ENCODE measurements at places on chromosomes 4 and X.

DNA sequence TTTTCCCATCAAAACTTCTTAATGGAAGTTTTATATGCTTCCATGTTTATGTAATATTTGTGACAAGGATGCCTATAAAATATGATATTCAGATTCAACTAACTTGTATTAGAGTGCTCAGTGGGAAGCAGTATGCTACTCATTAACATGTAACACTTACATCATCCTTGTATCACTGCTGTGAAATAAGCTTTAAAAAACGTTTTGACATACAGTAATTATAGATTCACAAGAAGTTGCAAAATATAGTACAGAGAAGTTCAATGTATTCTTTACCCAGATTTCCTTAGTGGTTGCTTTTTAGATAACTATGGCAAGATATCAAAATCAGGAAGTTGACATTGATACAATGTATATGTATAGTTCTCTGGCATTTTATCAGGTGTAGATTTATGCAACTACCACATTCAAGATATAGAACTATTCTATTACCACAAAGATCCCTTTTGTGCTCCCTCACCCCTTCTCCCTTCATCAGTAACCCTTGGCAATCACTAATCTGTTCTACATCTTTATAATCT lies 56.3 kb downstream of the DTHD1 start:
- peaks cover 23% of the 10 kb centered on the region for H3K4me1 ChIP-seq
- no peaks in the 10 kb centered on the region for H3K27me3 ChIP-seq
- H3K27ac ChIP-seq: no peak overlapping the region
- no peak overlapping the region for H3K4me3 ChIP-seq
- H3K36me3 ChIP-seq: no peaks in the 10 kb centered on the region
- no peak for DNase-seq

GRCh38 chrX:149504226-149504914 lies 736 bp downstream of the IDS start:
- H3K27ac ChIP-seq: peak overlapping the region; percentile 87
- H3K4me3 ChIP-seq: peak overlapping the region; percentile 81
- peak; percentile 71 for DNase-seq
- peaks cover 50% of the 10 kb centered on the region for H3K4me1 ChIP-seq
- H3K27me3 ChIP-seq: no peaks in the 10 kb centered on the region
- H3K36me3 ChIP-seq: peaks cover 16% of the 10 kb centered on the region

- peaks cover 28% of the 10 kb centered on the region for H3K4me1 ChIP-seq
- peak overlapping the region; percentile 100 for H3K4me3 ChIP-seq
- no peaks in the 10 kb centered on the region for H3K27me3 ChIP-seq
- H3K36me3 ChIP-seq: peaks cover 37% of the 10 kb centered on the region
- no peak for DNase-seq
These were observed 3.4 kb downstream of the HCFC1 start for GRCh38 chrX:153968255-153968654.

DNA sequence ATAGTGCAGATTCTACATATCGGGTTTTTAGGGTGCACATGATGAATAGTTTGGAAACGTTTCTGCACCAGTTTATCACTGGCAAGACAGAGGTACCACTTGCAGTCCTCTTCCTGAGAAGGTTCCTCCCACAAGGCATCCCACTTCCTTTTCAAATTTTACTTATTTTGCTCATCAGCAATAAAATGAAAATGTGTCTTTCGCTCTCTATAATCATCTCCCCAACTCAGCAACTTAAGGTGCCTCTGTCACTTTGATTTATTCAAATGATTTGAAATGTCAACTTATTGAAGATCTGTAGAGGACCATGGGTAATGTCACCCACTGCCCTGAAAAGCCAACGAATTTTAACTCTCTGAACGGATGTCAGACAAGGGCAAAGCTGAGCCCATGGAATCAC lies 53.2 kb downstream of the VGLL1 start:
- no peaks in the 10 kb centered on the region for H3K36me3 ChIP-seq
- no peaks in the 10 kb centered on the region for H3K27me3 ChIP-seq
- peaks cover 57% of the 10 kb centered on the region for H3K4me1 ChIP-seq
- DNase-seq: no peak

DNA sequence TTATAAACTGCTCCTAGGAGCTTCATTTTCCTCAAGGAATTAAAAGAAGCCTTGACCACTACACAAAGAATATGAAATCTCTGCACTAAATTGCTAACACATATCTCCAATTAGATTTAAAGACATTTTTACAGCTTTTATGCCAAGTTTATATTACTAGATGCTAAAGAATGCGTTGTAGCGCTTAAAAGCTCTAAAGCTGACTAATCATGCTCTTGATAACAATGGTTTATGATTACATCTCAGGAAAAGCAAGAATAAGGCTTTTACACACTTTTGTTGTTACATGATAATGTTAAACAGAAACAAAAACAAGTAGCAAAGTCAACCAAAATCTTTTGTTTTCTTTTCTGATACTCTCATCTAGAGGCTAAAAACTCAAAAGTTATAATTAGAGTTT lies 44.7 kb downstream of the SLC10A7 start:
- H3K4me1 ChIP-seq: peaks cover 8% of the 10 kb centered on the region
- H3K27me3 ChIP-seq: no peaks in the 10 kb centered on the region
- no peak for DNase-seq
- no peak overlapping the region for H3K4me3 ChIP-seq
- H3K36me3 ChIP-seq: peaks cover 15% of the 10 kb centered on the region

DNA sequence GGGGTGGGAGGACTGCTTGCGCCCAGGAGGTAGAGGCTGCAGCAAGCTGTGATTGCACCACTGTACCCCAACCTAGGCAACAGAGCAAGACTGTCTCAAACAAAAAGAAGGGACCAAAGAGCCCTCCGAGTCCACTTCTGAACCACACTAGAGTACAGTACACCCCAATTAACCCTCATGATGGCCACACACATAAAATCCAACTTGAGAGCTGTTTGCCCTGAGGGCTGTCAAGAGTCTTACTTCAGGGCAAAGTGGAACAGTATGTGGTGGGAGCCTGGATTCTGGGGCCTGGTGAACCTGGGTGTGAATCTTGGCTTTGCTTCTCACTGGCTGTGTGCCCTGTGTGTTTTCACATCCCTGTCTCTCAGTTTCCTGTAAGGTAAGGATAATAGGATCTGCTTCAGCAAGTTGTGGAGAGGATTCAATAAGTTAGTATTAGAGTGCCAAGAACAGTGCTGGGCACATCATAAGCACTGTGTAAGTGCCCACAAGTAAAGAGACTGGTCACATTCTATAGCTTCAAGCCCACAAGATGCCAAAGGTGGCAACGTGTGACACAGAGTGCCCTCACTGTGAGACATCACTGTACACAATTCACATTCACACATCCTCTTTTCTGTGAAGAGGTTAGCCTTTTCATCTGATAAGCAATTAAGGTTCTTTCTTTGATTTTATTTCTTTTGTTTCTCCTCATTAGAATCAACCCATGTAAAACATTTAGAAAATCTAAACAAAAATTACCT lies 52.1 kb downstream of the LEF1 start:
- H3K27ac ChIP-seq: peak overlapping the region; percentile 85
- peaks cover 61% of the 10 kb centered on the region for H3K36me3 ChIP-seq
- H3K4me3 ChIP-seq: peak overlapping the region; percentile 58
- H3K4me1 ChIP-seq: peaks cover 93% of the 10 kb centered on the region

- H3K4me3 ChIP-seq: no peak overlapping the region
- peaks cover 5% of the 10 kb centered on the region for H3K36me3 ChIP-seq
- no peak for DNase-seq
- H3K4me1 ChIP-seq: no peaks in the 10 kb centered on the region
- no peak overlapping the region for H3K27ac ChIP-seq
These were observed 4.4 kb downstream of the SOX3 start for GRCh38 chrX:140500441-140500840.

DNA sequence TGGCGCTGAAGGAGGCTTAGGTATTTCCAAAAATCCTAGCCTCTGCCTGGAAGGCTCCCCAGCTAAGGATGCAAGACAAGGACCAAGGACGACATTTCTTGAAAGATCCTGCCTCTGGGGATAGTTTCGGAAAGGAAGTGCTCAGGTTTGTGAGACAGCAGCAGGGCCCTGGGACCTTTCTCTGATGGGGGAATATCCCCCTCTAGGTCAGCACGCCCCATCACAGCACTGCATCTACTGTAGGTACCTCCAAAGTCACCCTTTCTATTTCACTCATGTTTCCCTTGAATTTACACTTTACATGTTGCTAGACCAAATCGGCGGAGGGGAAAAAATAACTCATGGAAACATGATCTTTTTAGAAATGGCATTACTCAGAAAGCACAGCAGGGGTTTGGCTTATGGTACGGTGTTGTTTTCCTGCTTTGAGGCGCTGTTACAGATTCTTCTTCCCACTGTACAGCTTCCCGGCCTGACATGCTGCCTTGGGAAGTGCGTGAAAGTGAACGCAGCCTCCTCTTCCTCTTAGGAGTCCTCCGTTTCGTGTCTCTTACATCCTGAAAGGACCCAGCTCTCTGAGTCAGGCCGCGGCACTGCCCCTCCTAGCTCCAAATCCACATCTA lies 77.2 kb upstream of the DHRSX start:
- peaks cover 22% of the 10 kb centered on the region for H3K27me3 ChIP-seq
- no peaks in the 10 kb centered on the region for H3K36me3 ChIP-seq
- no peak overlapping the region for H3K4me3 ChIP-seq

GRCh38 chr4:185792384-185793115 lies 19.4 kb downstream of the SORBS2 start:
- H3K4me1 ChIP-seq: no peaks in the 10 kb centered on the region
- no peak overlapping the region for H3K27ac ChIP-seq
- H3K36me3 ChIP-seq: no peaks in the 10 kb centered on the region
- H3K4me3 ChIP-seq: no peak overlapping the region
- DNase-seq: no peak
- no peaks in the 10 kb centered on the region for H3K27me3 ChIP-seq

DNA sequence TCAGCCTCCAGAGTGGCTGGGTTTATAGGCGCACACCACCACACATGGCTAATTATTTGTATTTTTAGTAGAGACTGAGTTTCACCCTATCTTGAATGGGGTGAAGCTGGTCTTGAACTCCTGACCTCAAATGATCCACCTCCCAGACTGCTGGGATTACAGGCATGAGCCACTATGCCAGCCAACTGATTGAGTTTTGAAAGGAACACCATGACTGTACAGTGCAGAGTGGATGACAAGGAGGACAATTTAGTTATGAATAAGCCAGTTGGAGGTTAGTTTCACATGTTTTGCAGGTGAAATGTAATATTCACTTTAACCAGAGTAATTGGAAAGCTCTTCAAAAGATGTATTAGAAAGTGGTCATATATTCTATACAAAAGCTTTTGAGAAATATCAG lies 60.8 kb downstream of the PCDH18 start:
- no peaks in the 10 kb centered on the region for H3K36me3 ChIP-seq
- no peak overlapping the region for H3K27ac ChIP-seq
- no peak for DNase-seq
- no peak overlapping the region for H3K4me3 ChIP-seq
- H3K4me1 ChIP-seq: no peaks in the 10 kb centered on the region

GRCh38 chr4:15021311-15021710 lies 19.0 kb downstream of the CPEB2 start:
- H3K27me3 ChIP-seq: no peaks in the 10 kb centered on the region
- DNase-seq: no peak
- H3K4me1 ChIP-seq: peaks cover 32% of the 10 kb centered on the region
- H3K27ac ChIP-seq: no peak overlapping the region
- no peak overlapping the region for H3K4me3 ChIP-seq

DNA sequence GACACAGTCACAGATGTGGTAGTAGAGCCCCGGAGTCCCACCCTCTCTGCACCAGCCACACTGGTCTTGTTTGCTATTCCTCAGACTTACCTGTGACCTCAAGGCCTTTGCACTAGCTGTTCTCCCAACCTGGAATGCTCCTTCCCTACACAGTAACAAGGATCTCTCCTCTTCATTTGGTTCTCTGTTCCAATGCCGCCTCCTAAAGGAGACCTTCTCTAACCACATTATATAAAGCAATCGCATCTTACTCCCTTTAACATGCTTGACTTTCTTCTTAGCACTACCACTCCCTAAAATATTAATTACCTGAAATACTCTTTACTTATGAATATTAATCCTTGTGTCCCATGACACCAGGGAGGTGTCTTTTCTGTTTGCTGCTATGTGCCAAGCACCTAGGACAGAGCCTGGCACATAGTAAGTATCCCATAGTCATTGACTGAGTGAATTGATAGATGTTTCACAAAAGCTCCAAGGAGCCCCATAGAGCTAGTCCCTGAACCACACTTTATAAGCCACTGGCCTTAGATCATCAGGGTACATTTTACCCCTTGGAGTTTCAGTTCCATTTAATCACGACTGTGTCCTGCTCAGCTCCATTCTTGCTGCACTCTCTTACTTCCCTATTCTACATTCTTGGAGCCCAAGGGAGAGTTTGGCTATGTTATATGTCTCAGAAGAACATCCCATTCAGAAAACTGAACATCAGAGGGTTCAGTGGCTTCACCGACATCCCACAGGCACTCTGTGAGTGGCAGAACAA lies 312.7 kb downstream of the RAB28 start:
- H3K27ac ChIP-seq: no peak overlapping the region
- no peaks in the 10 kb centered on the region for H3K27me3 ChIP-seq
- no peak for DNase-seq
- no peaks in the 10 kb centered on the region for H3K4me1 ChIP-seq

DNA sequence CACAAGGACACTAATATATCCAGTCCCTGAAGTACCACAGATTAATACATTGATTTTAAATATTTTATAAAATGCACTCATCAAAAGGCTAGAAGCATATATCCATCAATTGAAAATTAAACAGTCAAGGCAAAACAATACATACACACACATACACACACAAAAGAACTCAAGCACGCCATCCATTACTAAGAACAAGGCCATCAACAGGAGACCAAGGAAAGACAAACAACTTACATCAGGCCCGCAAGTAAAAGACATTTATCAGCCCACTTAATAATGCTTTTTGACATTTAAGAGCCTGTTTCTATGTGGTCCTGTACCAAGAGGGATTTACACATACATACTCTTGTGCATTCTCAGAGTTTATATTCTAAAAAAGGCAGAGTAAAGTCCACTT lies 50.0 kb upstream of the ZNF827 start:
- peaks cover 3% of the 10 kb centered on the region for H3K27me3 ChIP-seq
- DNase-seq: no peak
- no peak overlapping the region for H3K4me3 ChIP-seq
- H3K4me1 ChIP-seq: no peaks in the 10 kb centered on the region
- no peak overlapping the region for H3K27ac ChIP-seq
- no peaks in the 10 kb centered on the region for H3K36me3 ChIP-seq

DNA sequence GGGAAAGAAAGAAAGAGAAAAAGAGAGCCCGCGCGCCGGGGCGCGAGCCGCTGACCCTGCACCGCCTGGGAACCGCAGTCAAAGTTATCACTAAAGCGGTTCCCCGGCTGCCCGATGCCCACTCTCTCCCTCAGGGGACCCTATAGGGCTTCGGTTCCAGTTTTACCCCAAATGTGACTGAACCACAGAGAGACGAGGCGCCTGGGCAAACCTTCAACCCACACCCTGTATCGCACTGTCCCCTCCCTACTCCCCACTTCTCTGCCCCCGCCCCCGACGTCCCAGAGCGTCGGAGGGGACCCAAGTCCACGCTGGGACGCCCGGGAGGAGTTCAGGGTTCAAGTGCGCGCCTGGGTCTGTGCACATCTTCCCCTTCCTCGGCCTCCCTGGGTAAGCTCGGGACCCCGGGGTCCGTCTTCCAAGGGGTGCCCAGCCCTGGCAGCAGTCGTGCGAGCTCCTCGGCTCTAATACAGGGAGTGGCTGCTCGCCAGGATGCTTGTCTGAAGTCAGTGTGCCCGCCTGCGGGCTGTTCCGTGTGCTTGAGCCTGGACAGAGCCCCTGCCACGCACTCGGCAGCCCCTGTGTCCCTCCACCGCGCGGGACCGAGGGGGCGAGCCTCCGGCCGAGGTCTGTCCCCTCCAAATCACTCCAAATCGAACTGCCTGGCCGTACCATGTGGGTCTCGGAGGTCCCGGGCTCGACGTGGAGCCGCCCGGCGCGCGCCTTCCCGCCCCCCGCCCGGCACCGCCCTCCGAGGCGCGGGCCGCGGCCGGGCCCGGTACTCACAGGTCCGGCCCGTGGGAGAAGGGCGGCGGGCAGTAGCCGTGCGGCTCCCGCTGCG lies 960 bp downstream of the TRPC3 start:
- H3K27me3 ChIP-seq: peaks cover 47% of the 10 kb centered on the region
- DNase-seq: peak; percentile 33
